ENCODE measurements at places on chromosomes 1 and 21.
A peak's percentile ranks its signal among the peaks of the same experiment; 100 is the strongest.

DNA sequence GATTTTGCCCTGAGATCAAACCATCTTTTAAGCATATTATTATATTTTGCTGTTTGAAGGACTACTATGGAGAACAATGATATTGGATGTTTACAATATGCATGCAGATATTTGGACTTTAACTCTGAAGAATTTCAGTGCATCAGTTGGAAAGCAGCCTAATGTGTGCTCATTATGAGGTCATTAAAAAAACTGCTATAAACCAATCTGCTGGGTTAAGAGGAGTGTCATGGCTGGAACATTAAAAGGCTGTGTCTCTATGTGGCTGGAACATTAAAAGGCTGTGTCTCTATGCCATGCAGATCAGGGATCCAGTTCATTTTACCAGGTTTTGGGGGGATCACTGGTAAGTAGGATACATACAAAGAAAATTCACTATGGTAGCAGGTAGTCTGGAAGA, 77.6 kb downstream of the SPATA46 start:
- no peak for DNase-seq

DNA sequence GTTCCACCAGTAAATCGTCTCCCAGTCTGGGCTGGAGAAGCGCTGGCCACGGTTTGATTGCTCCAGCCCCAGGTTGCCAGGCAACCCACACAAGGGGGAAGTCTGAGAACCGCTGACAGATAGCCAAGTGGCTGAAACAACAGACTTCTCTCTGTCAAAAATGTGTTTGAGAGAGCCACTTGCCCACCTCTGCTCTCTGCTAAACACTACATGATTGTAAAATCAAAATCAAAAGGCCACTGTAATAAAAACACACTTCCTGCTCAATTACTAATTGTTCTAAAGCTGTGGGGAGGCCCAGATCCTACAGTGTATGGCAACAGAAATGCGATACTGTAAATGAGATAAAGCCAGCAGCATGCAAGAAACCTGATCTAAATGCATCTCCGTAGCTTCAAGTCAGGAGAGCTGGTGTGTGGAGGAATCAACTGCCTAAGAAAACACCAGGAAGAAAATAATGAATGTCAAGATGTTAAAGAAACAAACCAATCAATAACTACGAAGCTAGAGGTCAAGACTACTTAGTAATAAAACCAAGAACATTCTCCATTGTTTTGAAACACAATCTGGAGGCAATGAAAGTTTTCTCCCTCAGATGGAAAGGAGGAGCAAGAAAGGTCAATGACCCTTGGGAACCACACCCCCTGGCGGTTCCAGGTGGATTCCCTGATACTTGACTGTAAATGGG, 121.2 kb downstream of the SLC45A1 start:
- DNase-seq, result peak; percentile 79

GRCh38 chr1:70536708-70537366, 125.8 kb downstream of the CTH start:
- no peak for DNase-seq

DNA sequence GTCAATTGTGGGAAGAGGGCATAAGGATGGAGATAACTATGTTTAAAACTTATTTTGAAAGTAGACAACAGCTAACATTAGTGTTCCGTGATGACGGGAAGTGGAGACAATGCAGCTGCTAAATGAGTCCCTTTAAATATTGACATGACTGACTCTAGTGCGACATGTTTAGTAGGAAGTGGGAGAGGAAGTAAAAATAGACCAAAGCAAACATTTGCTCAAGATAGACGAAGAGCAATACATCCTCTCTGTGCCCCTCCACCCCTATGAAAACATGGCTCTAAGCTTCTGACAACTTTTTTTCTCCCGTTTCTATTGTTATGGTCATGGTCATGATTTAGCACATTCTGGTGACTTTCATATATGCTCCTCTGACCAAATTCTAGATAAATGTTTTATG, 60.0 kb upstream of the HMCN1 start:
- DNase-seq, result no peak

DNA sequence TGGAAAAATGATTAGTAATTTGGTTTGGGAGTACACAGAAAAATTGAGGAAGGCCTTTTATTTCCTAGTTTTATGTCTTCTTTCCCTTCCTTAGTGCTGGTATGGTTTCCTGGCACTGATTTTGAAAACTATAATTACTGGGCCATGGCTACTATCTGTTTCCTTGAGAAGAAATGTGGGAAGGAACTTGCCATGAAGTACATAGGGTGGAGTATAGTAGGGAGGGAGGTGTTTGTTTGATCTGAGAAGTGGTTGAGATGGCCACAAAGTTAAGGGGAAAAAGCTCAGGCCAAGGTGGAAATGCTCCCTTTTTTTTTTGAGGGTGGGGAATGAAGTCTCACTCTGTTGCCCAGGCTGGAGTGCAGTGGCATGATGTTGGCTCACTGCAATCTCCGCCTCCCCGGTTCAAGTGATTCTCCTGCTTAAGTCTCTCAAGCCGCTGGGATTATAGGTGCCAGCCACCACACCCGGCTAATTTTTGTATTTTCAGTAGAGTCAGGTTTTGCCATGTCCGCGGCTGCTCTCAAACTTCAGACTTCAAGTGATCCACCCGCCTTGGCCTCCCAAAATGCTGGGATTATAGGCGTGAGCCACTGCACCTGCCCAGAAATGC, 11.3 kb downstream of the HJV start:
- no peak for DNase-seq

GRCh38 chr1:69513601-69514000, 54.1 kb upstream of the LRRC7 start:
- DNase-seq, result no peak

- no peak for DNase-seq
Measured at GRCh38 chr1:107443027-107443426, 302.2 kb downstream of the NTNG1 start.

- DNase-seq, result no peak
Measured at GRCh38 chr1:201452866-201453265, 16.1 kb downstream of the PHLDA3 start.

DNA sequence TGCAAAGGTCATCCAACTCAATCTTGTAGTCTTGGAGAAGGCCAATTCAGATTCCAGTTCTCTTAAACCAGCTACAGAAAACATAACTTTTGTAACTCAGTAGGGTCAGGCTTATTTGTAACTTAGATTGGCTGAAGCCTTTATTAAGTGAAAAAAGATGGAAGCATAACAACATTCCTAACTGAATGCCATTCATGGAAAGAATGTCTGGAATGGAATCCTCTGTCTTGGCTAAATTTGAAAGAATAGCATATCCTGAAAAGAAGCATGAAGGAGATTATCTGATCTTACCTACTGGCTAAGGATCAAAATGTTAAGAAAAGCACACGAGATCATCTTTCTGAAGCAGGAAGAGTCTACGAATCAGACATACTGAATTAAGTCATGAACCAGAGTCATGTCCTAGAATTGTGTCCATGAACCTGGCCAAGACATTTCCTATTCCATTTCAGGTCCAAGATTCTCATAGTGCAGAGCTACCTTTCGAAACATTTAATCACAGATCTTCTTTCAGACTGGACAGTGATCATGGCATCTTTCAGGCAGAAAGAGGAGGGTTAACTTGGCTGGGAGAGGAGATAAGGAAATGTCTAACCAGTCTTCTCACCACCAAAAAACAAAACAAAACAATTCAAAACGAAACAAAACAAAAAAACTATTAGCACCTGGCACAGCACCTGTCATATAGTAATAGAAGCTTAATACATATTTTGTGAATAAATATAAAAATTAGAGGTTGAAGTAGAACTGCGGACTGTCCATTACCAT, 75.6 kb downstream of the XCL2 start:
- DNase-seq, result no peak

DNA sequence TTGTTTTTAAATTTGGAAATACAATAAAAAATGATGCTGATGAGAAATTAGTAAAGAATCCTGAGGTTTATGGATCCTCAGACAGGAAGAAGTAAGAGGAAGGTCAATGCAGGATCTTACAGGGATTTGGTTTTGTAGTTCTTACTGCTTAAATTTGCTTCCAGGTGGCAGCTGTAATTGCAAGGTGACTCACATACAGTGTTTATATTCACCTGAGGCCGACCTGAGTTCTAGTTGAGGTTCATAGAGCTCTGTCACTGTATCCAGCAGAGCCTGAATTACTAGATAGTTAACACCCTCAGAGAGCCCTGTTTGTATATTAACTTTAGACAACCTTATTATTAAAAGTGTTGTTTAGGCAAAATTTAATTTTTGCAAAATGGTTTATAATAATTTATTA, 1.4 kb upstream of the WDR26 start:
- DNase-seq, result no peak

DNA sequence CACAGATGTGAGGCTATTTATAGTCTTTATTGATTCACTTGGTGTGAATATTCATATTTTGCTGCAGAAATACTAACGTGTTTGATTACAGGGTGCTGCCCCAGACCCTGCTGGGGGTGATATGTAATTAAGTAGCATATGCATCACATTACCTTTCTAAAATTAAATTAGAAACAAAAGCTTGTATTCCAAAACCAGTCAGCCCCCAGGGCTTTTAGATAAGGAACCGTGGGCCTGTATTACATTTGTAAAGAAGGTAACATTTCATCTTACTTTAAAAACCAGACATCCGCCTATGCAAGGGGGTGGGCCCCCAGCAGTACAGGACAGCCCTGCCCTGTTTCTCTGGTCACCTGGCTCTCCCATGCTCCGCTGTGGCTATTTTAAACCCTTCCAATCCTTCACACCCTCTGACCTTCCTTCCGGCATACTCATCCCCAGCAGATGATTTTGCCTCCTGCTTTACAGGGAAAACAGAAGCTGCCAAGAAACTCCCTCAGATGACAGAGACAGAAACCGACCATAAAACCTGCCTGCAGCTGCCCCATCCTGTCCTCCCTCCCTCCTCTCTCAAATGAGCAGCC, 22.0 kb upstream of the KCNC4 start:
- no peak for DNase-seq

DNA sequence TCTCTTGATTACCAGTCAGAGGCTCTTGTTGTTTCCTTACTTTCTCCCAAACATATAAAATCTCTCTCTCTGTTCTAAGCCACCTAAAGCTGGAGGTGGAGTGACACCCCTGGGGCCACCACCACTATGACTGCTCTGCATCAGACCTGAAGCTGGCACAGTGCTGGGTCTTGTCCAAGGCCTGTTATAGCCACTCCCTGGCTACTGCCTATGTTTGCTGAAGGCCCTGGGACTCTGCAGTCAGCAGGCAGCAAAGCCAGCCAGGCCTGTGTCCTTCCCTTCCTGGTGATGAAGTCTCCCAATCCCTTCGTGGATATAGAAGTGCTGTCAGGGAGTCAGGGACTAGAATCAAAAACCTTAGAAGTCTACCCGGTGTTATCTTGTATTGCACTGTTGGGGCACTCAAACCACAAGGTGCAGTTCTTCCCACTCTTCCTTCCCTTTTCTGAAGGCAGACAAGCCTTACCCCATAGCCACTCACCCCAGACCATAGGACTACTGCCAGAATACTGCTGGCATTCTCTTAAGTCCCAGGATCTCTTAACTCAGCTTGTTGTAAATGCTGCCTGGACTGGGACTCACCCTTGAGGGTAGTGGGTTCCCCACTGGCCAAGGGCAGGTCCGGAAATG, 103.1 kb downstream of the RPS6KC1 start:
- DNase-seq, result no peak

DNA sequence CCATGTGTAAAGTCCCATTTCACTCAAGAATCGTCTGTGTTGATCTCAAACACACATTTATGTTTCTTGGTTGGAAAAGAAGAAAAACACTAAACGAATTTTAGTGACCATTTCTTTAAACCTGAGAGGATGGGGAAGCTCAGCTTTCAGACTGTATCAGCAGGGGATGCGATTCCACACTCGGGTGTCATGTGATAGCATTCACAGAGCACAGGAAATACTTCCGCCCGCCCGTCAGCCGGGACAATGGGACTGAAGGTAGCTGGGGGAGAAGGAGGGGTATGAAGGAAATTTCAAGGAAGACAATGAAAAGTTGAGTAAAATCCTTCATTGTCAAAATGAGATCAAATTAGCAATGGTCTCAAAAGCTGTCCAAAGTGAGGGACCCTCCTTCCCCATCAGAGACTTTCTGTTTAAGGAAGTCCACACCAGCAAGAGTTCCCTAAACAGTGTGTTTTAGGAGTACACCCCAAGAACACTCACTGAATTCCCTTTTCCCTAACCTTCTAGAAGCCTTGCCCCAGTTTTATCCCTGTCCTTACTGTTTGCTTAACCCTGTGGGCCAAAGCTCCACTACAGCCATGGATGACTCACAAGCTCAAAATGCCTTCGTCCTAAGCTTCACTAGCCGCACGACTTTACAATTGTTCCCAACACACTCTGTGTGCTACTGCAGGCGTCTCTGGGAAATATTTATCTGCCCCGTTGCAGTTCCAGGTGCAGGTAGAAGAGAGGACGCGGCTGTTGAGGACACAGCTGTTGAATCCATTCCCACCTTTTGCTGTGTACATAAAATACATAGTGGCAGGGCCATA, 51.4 kb upstream of the SIM2 start:
- peak; percentile 46 for DNase-seq

- no peak for DNase-seq
Measured at GRCh38 chr1:29650476-29650875, 414.2 kb downstream of the PTPRU start.

DNA sequence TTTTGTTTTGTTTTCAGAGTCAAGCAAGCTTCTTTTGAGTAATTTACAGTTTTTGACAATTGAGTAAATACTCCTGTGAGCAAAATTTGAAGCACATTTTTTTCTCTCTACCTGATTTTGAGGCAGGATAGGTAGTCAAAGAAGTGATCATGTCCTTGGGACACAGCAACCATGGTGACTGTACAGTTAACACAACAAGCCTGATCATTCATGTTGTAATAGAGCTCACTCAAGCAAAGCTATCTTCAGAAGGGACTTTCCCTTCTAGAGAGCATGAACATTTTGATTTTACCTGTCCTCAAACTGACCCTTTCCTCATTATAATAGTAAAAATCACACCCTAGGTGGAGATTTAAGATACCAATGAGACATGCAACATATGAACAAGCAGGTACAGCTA, 126.5 kb upstream of the KCNK1 start:
- DNase-seq, result no peak

- no peak for DNase-seq
Measured at GRCh38 chr21:31012133-31013089, 25.9 kb downstream of the KRTAP19-8 start.

GRCh38 chr1:4674676-4675075, 20.3 kb downstream of the AJAP1 start:
- no peak for DNase-seq

- DNase-seq, result no peak
Measured at GRCh38 chr1:39102537-39103327, 76.6 kb downstream of the NDUFS5 start.

- DNase-seq, result no peak
Measured at GRCh38 chr1:232598133-232598532, 31.8 kb downstream of the SIPA1L2 start.

GRCh38 chr1:40469327-40469726, 7.8 kb upstream of the ZFP69 start:
- no peak for DNase-seq

DNA sequence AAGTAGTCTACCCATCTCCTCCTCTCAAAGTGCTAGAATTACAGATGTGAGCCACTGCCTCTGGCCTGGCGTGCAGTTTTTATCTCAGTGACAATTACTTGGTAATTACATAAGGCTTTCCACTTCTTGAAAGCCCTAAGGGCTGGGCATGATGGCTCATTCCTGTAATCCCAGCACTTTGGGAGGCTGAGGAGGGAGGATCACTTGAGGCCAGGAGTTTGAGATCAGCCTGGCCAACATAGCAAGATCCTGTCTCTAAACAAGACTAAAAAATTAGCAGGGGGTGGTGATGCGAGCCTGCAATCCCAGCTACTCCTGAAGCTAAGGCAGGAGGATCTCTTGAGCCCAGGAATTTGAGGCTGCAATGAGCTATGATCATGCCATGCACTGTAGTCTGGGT, 7.7 kb downstream of the HHAT start:
- DNase-seq, result no peak

- peak; percentile 85 for DNase-seq
Measured at GRCh38 chr1:17419626-17420328, 19.7 kb downstream of the RCC2 start.
